ENCODE measurements at places on chromosomes 16 and 17.

DNA sequence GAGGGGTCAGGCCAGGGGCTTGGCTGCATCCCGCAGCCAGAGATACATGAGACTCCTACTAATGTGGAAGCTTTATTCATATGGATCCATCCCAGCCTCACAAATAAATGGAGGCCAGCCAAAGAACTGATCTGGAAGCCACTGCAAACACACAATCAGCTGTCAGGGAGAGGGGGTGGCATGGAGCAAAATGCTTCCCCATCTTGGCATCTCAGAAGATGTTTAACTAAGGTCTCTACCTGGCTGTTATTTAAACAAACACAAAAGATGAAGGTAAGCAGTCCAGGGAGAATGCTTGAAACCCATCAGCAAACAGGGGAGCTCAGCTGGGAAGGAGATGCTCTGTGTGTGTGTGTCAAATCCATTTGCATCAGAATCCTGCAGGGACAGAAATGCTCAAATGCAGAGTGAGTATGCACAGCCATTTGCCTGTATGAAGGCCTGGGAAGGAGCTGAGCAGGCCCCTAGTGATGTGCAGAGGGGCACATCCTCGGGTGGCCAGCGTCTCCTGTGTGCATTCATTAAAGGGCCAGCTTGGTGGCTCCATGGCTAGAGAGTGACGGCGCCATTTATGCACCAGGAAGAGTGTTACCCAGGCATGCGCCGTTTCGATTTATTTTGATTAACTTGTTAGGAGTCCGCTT is 34.2 kb upstream of the IRX3 start:
- no peak for DNase-seq
- no peak overlapping the region for H3K27ac ChIP-seq
- peaks cover 29% of the 10 kb centered on the region for H3K27me3 ChIP-seq

DNA sequence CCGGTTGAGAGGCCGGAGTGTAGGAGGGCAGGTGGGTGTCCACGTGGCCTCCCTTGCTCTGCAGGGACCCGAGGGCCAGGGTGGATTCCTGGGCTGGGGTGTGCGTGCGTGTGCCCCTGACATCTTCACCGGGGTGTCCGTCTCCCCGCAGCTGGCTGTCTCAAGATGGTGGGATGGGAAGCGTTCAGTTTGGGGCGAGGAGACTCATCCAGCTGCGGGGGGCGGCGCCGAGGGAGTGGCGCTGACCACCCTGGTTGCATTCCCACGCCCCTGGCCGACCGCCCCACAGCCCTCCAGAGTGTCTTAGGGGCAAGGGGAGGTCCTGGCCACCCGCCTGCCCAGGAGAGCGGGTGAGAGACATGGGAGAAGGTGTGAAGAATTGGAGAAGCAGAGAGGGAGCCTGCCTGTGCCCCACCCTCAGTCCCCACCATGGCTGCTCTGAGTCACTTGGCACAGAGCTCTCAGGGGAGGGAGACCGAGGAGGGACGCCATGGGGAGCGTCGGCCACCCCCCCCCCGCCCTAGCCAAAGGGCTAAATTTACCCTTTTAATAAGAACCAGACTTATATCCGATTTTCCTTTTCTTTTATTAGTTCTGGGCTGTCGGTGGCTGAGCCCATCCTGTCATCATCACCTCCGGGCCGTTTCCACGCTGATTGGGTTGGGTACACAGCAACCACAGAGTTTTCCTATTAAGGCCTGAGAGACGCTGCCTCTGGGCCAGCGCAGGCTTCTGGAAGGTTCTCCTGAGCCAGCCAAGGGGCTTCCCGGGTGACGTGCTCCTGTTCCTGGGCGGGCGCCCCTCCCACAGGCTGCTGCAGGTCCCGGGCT is 22.0 kb downstream of the BAHCC1 start:
- no peaks in the 10 kb centered on the region for H3K36me3 ChIP-seq
- peaks cover 38% of the 10 kb centered on the region for H3K4me1 ChIP-seq
- H3K27me3 ChIP-seq, result peaks cover 1% of the 10 kb centered on the region
- H3K4me3 ChIP-seq, result peak overlapping the region; percentile 53
- peak overlapping the region; percentile 84 for H3K27ac ChIP-seq

- peaks cover 5% of the 10 kb centered on the region for H3K27me3 ChIP-seq
- no peak overlapping the region for H3K27ac ChIP-seq
- H3K4me1 ChIP-seq, result peaks cover 49% of the 10 kb centered on the region
- no peak for DNase-seq
- H3K4me3 ChIP-seq, result no peak overlapping the region
Observed at GRCh38 chr16:56780646-56781045, 50.7 kb downstream of the NUP93 start.

GRCh38 chr17:79836510-79836971 is 2.7 kb downstream of the CBX4 start:
- H3K4me3 ChIP-seq, result no peak overlapping the region
- no peak overlapping the region for H3K27ac ChIP-seq
- H3K4me1 ChIP-seq, result peaks cover 5% of the 10 kb centered on the region
- peaks cover 11% of the 10 kb centered on the region for H3K27me3 ChIP-seq
- H3K36me3 ChIP-seq, result peaks cover 9% of the 10 kb centered on the region
- DNase-seq, result no peak

DNA sequence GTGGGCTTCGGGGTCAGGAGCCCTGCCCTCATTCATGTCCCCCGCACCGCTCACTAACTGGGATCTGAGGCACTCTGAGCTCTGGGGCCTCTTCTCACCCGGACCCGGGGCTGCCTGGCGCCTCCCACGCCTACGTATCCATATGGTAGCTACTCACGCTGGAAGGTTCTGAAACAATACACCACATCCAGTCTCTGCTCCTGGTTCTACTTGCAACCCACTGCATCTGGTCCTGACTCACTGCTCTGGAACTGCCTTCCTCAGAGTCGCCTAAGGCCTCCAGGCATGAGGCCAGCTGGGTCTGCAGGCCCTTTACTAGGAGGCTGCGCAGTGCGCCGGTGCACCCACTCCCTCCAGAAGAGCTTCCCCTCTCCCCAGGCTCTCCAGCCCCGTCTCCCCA is 18.1 kb downstream of the USP36 start:
- peak; percentile 97 for DNase-seq
- H3K27me3 ChIP-seq, result peaks cover 4% of the 10 kb centered on the region
- peak overlapping the region; percentile 97 for H3K27ac ChIP-seq
- H3K4me3 ChIP-seq, result peak overlapping the region; percentile 84
- peaks cover 59% of the 10 kb centered on the region for H3K4me1 ChIP-seq

DNA sequence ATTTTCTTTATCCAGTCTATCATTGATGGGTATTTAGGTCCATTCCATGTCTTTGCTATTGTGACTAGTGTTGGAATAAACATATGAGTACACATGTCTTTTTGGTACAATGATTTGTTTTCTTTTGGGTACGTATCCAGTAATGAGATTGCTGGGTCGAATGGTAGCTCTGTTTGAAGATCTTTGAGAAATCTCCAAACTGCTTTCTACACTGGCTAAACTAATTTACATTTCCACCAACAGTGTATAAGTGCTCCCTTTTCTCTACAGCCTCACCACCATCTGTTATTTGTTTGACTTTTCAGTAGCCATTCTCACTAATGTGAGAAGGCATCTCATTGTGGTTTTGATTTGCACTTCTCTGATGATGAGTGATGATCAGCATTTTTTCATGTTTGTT is 103.7 kb downstream of the GOSR1 start:
- peaks cover 33% of the 10 kb centered on the region for H3K4me1 ChIP-seq
- no peak overlapping the region for H3K4me3 ChIP-seq
- H3K27ac ChIP-seq, result peak overlapping the region; percentile 20
- peaks cover 7% of the 10 kb centered on the region for H3K36me3 ChIP-seq

DNA sequence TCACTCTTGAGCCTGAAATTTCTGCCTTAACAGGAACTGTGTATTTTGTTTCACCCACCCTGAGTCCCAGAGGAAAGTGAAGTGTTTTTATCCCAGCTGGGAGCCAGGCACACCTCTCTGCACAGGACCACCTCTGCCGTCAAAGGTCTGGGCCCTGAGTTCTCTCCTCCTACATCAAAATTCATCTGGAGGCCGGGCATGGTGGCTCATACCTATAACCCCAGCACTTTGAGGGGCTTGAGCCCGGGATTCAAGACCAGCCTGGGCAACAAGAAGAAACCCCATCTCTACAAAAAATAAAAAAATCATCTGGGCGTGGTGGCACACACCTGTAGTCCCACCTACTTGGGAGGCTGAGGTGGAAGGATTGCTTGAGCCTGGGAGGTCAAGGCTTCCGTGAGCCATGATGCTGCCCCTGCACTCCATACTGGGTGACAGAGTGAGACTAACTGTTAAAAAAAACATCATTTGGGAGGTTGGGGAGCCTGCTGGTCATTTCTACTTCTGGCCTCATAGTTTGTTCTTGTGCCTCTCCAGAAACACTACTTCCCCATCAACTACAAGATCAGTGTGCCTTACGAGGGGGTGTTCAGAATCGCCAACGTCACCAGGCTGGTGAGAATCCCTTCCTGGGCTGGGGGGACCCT is 9.8 kb downstream of the IL34 start:
- no peak for DNase-seq
- H3K27ac ChIP-seq, result no peak overlapping the region
- no peak overlapping the region for H3K4me3 ChIP-seq
- H3K27me3 ChIP-seq, result peaks cover 12% of the 10 kb centered on the region

DNA sequence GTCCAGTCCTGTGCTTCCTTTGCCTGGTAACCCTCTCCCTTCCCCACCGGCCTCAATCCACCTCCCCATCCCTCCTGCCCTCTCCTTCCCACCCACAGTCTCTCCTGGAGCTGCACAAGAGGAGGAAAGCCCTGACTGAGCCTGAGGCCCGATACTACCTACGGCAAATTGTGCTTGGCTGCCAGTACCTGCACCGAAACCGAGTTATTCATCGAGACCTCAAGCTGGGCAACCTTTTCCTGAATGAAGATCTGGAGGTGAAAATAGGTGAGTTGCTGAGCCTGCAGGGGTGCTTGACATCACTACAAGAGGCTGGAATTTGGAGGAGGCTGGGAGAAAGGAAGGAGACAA is 1.3 kb downstream of the PLK1 start:
- H3K27me3 ChIP-seq, result peaks cover 6% of the 10 kb centered on the region
- H3K36me3 ChIP-seq, result peaks cover 29% of the 10 kb centered on the region
- peak overlapping the region; percentile 91 for H3K27ac ChIP-seq
- no peak for DNase-seq
- peak overlapping the region; percentile 95 for H3K4me3 ChIP-seq
- peaks cover 56% of the 10 kb centered on the region for H3K4me1 ChIP-seq

DNA sequence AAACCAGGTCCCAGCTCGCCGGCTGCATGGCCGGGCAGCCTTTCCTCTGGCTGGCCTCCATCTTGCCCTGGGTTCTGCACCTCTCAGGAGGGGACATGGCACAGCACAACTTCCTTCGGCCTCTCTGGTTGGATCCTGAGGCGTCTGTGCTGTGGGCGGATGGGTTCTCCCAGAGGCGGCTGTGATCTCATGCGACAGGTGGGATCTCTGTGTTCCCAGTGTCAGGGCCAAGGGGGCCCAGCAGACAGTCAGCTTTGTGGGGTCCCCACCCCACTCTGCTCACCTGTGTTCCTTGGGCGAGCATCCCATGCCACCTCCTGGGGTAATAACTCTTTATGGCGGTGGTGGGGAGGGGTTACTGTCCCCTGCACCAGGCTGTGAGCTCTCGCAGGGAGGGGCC is 35.8 kb downstream of the FA2H start:
- DNase-seq, result no peak
- H3K27ac ChIP-seq, result no peak overlapping the region
- no peak overlapping the region for H3K4me3 ChIP-seq
- no peaks in the 10 kb centered on the region for H3K36me3 ChIP-seq

DNA sequence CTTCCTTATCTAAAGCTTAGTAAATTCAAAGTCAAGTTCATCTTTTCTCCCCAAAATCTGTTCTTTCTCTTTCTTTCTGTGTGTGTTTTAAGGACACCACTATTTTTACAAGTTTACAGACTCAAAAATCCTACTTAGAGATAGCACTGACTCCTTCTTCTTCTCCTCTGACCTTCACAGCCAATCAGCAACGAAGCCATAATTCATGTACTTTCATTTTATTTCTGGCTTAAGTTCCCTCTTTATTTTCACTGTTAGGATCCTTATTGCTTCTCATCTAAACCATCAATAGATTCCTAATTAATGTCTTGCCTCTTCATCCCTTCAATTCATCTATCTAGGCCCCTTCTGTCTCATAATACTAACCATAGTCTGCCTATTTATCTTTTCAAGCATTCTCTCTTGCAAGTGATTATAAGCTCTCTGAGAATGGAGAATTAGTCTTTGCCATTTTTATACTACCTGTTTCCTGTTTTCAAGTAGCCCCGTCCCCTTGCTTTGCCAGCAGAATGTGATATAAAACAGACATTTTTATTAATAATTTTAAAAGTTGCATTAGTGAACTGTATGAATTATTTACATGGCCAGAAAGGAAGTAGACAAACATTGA is 27.0 kb downstream of the CDC27 start:
- H3K36me3 ChIP-seq, result peaks cover 16% of the 10 kb centered on the region
- H3K4me1 ChIP-seq, result no peaks in the 10 kb centered on the region
- H3K4me3 ChIP-seq, result no peak overlapping the region
- no peak for DNase-seq
- H3K27ac ChIP-seq, result no peak overlapping the region

DNA sequence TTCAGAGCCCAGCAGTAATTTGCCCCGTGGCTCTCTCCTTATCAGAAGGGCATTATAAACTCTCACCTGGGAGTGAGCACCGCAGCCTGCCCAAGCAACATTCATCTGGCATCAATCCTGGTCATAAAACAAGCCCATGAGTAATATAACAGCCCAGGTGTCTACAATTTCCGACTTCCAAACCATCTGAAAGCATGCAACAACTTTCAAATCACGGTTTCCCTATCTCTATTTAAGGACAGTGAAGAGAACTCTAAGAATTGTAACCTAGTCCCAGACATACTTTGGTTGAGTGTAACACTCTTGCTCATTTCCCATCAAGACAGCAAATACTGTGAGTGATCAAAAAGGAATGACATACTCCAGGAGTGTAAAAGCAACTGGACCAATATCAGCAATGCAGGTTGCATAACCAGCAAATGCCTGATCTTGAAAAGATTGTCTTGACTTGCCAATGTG is 487.4 kb upstream of the SOX9 start:
- H3K4me1 ChIP-seq, result peaks cover 66% of the 10 kb centered on the region
- peaks cover 5% of the 10 kb centered on the region for H3K36me3 ChIP-seq
- H3K4me3 ChIP-seq, result peak overlapping the region; percentile 84

GRCh38 chr16:49016461-49016860 is 265.2 kb downstream of the CBLN1 start:
- no peak for DNase-seq
- peaks cover 3% of the 10 kb centered on the region for H3K36me3 ChIP-seq
- H3K4me1 ChIP-seq, result no peaks in the 10 kb centered on the region

GRCh38 chr16:73037331-73037745 is 10.6 kb downstream of the ZFHX3 start:
- peaks cover 6% of the 10 kb centered on the region for H3K36me3 ChIP-seq
- H3K4me3 ChIP-seq, result no peak overlapping the region
- H3K4me1 ChIP-seq, result peaks cover 56% of the 10 kb centered on the region
- no peak for DNase-seq
- peak overlapping the region; percentile 36 for H3K27ac ChIP-seq

DNA sequence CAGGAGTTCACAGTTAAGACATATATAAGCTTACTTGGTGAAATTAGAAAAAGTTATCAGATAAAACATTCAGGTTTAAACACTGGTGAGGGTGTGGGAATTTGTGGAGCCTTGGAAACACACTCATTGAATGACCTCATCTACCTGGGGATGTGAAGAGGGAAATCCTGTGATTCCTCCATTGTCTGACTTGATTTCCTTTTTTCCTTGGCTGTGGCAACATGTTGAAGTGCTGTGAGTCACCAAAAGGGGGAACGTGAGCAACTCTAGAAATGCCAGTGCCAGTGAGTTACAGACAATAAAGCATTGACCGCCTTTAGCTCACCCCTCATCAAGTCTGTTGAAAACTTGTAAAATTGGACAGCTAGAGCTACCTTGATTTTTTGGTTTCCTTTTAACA is 1.8 kb downstream of the HMOX2 start:
- peaks cover 16% of the 10 kb centered on the region for H3K36me3 ChIP-seq
- DNase-seq, result peak; percentile 17

All from HFFc6 (cell line).